SW 1271 (cell line): ENCODE measurements at places on chromosomes 2 and 18.

DNA sequence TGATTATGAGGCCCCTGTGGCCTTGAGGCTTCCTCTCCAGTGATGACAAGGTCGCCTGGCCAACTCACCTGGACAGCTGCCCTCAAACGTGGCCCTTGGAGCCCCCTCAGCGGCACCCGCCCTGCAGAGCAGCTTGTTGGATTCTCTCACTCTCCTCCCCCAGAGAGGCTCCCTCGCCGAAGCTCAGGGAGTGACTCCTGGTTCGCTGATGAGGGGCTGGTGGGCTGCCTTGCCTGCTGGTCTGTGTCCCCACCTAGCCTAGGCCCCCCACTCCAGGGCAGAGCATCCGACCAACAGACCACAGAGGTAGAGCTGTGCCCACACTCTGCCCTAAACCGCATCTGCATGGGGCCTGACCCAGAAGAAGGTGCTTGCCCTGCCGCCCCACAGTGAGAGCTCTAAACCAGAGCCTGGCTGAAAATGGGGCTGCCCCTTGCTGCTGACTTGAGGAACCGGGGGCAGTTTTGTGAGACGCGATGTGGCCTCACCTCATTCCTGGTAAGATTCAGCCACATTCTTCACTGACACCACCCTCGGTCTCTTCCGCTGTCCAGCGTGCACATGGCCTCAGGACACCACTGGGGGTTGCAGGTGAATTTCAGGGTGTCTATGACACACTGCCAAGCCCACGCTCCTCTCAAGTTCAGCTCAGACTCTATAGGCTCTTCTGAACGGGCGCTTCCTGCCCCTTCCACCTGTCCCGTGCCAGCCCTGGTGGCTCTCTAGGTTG, 131.6 kb downstream of the CABLES1 start:
- DNase-seq = no peak

- no peak for DNase-seq
Observed at GRCh38 chr18:44325903-44326635, 354.6 kb upstream of the SETBP1 start.

DNA sequence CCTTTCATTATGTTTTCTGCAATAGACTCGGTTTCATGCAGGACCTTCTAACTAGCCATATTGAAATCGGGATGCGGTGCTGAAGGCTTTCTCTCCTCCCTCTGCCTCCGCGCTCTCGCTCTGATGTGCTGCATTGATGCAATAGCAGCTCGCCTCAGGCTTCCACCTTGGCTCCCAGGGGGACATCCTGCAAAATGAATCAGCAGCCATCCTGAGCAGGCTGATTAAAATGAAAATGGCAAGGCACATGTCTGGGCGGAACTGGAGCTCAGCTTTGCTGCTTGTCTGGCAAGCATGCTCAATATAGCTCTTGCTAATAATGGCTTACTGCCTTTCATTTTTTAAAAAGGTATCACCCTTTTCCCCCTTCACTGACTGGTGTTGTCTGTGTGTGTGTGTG, 806 bp upstream of the MYT1L start:
- DNase-seq = no peak

DNA sequence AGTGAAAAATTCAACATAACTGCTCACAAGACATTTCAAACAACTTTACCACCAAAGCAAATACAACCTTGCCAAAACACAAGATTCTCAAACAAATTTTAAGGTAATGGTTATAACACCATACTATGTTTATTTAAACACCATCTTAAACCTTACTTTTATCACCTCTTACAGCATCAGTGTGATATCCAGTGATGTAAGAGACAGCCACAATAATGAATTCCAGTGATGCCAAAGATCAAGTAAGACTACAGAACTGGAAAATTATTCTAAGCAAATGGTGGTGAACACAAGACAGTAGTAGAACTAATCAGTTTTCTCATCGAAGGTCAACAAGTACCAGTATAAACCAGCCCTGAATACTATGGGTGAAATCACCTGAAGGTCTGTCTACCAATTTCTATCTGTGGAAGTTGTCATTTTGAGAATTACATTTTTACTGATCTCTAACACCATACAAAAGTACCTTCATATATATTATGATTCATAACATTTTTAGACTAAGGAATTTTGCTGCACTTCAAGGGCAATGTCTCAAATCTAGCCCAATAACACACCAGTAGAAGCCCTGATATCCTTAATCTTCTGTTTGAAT, 146.2 kb downstream of the RBMS1 start:
- DNase-seq = no peak

DNA sequence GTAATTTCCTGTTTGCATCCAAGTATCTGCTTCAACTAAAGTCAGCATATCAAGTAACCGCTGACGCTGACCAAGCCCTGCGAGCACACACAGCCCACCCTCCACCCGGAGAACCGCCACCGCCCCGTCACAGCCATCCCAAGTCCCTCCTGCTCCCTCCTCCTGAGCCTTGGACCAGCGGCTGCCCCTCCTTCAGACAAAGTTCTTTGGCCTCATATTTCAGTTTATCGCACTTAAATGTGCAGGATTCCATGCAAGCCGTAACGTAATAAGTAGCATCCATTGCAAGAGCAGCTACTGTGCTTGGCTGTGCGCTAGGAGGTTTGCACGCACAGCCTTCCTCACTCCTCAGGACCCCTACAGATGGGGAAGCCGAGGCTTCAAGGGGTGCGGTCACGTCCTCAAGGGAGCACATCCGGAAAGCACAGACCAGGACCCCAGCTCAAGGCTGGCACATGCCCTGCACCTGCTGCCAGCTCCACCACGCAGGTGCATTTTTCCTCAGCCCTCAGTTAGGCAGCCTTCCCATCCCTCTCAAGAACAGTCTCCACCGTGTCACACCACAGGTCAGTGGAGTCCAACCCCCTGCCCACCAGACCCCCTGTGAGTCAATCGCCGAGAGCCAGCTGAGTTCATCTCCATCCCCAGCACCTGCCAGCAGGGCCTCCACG, 17.1 kb downstream of the PXDN start:
- no peak for DNase-seq

GRCh38 chr2:240450532-240451107, 15.2 kb downstream of the GPC1 start:
- DNase-seq = no peak

DNA sequence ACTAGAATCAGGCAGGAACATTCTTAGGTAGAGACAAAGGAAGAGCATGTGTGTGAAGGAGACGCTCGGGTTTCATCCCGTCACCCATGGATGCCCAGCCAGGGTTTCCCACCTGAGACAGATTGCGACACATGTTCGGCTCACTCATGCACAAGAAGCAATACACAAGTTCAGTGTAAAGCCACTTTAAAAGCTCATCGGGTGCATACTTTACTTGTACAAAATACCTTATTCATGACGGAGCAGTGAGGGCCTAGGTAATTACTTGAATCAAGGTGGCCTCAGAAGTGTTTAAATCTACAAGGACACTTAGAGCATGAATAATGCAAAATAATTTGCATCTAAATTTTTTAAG, 42.0 kb downstream of the ZEB2 start:
- no peak for DNase-seq

GRCh38 chr2:239225871-239226561, 174.8 kb downstream of the HDAC4 start:
- DNase-seq = no peak

GRCh38 chr2:126406267-126406666, 249.7 kb upstream of the GYPC start:
- no peak for DNase-seq

DNA sequence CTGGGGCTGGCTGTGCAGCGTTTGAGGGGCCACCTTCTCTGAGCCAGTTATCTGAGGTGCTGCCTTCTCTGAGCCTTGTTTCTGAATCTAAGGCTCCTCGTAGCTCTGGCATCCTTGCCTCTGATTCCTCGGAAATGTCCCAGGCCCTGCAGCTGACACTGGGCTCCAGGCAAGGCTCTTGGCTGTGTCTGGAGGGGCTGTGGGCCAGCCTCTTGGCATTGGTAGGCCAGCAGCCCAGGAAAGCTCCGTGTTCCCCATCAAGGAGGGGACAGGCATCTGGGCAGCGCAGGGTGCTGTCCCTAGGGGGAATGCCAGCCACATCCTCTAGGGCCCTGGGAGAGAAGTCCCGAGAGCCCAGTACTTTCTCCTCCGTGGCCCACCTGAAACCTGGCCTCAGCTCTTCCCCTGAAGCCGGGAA, 40.7 kb upstream of the TAF1B start:
- DNase-seq = no peak
